Psoas muscle (tissue), 8 donors: ENCODE measurements at places on chromosomes 3 and 15.

GRCh38 chr3:190495796-190496195 is 18.1 kb upstream of the IL1RAP start:
- no peak for DNase-seq

GRCh38 chr15:78396976-78397375 is 41.0 kb upstream of the IREB2 start:
- DNase-seq, result peak; percentile 52

- DNase-seq, result no peak
Observed at GRCh38 chr3:66673293-66673692, 172.5 kb upstream of the LRIG1 start.

DNA sequence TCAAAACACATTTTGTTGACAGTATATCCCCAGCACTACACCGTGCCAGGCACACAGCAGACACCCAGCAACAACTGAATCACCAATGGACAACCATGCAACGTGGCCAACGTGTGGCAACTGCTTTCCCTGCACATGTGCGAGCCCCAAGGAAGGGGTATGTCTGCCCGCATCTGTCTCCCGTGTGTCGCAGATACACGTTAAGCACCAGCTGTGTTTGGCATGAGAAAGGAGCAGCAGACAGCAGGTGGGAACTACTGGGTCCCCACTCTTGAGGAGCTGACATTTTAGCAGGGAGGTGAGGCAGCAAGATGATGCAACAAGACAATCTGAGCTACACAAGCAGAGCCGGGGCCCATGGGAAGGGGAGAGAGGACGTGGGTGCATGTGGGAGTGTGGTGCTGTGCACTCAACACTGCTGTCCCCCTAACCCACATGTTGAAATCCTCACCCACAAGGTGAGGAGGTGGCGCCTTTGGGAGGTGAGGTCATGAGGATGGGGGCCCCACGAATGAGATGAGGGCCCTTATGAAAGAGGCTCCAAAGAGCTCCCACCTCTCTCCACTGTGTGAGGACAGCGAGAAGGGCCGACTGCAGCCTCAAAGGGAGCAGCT is 56.2 kb downstream of the ROPN1B start:
- no peak for DNase-seq

DNA sequence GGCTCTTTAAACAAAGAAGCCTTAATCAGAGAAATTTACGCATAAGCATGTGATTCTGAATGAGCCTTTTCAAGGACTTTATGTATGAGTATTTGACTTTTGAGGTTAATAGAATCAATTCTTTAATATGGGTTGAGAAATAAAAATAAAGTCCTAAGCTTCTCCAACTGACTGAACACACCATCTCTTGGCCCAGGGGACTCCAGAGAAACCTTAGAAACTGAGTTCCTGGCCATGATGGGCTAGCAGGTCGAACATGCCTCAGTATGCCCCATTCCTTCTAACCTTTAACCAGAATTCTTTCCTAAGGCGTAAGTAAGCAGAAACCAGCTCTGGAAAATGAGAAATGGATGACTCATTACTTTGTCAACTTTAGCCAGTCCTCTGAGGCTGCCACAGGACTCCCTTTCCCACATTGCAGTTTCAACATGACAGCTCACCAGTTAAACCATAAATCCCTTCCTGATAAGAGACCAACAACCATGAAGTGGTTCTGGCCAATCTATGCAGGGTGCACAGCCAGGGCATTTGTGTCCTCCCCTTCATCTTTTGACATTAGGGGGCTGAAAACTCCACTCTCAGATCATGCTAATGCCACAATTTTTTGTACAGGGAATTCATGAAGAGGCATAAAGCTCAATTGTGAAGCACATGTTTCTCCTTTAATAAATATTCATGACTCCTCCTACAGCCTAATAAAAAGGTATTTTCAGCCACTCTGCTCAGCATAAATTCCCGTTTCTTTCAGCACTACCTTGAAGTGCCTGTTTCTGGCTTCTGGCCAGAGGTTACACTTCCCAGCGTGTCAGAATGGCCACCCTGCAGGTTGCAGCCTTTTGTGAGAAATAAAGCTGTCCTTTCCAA is 33.3 kb downstream of the TM4SF18 start:
- peak; percentile 28 for DNase-seq

DNA sequence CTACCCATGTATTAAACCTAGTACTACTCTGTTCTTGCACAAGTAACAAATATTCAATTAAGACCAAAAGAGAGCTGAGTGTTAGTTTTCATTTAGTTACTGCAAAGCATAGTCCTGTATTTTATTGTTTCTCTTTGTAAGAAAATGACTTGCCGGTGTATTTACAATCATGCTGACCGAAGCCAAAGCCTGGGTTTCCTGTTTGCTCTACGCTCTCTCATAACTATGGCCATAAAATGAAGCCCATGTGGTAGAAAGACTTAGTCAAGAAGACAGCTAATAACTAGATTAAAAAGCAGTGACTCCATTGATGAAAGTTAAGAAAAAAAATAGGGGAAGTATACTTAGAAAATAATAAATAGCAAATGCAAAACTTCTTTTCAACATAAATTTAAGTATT is 479.9 kb downstream of the CNTN4 start:
- no peak for DNase-seq
